Uterus (tissue), 4 donors: ENCODE measurements at places on chromosomes 11 and 22.

- DNase-seq = peak; percentile 30
Measured at GRCh38 chr11:112555491-112556364, 295.1 kb upstream of the PLET1 start.

- peak; percentile 34 for DNase-seq
Measured at GRCh38 chr11:63761931-63762653, 6.5 kb downstream of the ZFTA start.

GRCh38 chr11:112085822-112086421 is 634 bp downstream of the TIMM8B start:
- no peak for DNase-seq

DNA sequence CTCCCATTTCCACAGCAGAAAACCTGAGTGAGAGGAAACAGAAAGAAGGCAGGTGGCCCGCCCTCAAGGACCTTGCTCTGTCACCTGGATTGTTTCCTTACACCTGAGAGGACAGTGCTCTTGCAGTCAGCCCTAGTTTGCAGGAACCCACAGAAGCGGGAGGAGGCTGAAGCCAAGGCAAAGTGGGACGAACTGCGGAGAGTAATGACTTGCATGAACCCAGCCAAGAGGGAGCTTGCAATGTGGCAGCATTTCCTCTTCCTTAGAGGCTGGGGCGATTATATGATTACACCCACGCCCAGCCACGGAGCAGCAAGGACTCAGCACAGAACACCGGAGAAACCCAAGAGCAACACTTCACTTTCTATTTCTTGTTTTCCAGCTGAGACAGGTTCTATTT is 102.6 kb downstream of the SPON1 start:
- no peak for DNase-seq

DNA sequence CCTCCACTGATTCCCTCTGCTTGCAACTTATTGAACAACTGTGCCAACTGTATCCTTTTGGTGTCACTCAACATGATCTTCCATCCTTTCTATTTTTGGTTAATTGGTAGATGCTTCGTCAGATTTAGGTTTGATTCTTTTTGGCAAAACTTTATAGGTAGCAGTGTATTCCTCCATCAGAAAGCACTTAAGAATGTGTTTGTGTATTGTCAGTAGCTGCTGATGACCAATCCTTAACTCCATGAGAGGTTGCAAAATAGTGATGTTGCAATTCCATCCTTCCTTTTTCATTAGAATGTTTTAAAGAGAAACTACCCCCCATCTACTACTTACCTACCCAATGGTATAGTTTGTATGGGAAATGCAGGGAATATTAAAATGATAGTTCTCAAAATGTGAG is 22.1 kb downstream of the FAM76B start:
- no peak for DNase-seq

DNA sequence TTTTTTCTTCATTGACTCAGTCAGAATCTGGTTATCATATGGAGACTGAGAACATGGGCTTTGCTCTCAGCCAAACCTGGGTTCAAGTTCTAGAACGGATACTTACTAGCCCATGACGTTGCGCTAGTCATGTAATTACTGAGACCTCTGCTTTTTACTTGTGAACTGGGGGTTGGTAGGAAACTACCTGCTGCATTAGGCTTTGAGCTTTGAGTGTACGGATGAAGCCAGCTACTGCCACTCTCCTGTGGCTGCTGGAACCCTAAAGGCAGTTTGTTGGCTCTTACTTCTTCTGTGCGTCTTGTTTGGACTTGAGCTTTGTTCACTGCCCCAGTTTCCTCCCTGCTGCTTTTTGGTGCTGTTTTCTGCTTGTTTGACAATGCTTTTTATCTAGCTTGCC is 18.1 kb downstream of the PPP6R2 start:
- no peak for DNase-seq

GRCh38 chr11:106076171-106076918 is 802 bp downstream of the KBTBD3 start:
- peak; percentile 17 for DNase-seq

DNA sequence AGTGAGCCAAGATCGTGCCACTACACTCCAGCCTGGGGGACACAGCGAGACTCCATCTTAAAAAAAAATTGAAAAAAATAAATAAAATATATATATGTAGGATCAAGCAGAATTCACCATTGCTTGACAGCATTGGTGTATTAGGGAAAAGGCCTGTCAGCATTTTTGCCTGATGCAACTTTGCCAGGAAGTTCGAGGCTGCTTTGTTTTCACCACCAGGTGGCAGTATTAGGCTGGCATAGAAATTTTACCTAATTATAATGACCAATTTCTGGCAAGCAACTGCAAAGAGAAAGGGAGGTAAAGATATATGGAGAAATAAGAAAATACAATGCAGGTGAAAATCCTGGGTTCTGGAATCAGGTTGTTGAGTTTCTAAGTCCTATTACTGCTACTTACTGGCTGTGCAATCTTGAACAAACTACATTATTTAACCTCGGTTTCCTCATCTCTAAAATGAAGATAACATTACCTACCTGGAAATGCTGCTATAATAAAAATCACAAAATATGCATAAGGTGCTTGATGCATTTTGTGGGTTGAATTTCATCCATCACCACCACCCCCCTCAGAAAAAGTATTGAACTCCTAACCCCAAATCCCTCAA is 24.7 kb downstream of the LAYN start:
- peak; percentile 75 for DNase-seq

- peak; percentile 74 for DNase-seq
Measured at GRCh38 chr22:25666308-25666707, 75.7 kb upstream of the MYO18B start.

DNA sequence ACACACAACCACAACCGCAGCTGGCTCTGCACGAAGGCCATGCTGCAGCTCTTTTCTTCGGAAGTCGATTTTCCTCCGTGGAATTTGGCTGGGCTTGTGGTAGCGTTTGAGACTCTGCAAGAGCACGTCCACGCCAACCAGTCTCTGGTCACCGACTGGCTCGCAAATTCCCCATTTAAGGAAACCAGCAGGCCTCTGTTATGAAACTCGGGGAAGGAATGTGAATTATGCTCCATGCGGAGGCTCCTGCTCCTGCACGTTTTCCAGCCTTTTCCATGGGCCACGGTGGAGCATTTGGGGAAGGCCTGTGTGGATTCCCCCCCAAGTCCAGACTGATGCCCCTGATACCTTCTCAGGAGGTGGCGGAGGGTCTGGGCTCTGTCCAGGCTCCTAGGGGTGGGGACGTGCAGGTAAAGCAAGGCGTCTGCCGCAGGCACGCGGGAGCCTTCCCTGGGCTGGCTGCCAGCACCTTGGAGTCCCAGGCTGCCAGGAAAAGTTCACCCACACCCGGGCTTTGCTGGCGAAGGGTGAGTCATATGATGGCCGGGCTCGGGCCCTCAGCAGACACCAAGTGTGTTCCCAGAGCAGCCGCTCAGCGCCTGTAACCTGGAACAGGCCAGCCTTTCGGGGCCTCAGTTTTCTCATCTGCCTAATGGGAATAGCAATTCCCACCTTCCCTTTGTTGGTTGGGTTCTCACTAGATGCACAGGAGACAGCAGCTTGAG is 41.9 kb downstream of the LRP5 start:
- DNase-seq = peak; percentile 89
